ENCODE measurements at places on chromosomes 5 and 9. TPM values are rescaled to one million over a fixed set of nuclear protein-coding genes. Genes with fewer than 3 reads are reported as not detected.

LCN15 gene
- total RNA-seq = not detected

GRIN1 gene
- not detected for total RNA-seq

KCNN2 gene
- total RNA-seq = not detected

DDX31 gene
- total RNA-seq = 11.6 TPM

IRGM gene
- not detected for total RNA-seq

TSLP gene
- total RNA-seq = 0.47 TPM

HDHD3 gene
- total RNA-seq = 14.9 TPM

SPOCK1 gene
- 97.0 TPM for total RNA-seq

PCDHGA1 gene
- total RNA-seq = 0.85 TPM

FAXDC2 gene
- 13.7 TPM for total RNA-seq

PCDHGA4 gene
- total RNA-seq = 3.9 TPM

TCOF1 gene
- total RNA-seq = 15.0 TPM

GPR151 gene
- total RNA-seq = not detected
